Fibroblast of lung (primary cell): ENCODE measurements at places on chromosomes 13 and 19. TPM values are rescaled to one million over a fixed set of nuclear protein-coding genes. Genes with fewer than 3 reads are reported as not detected.

The MAST3 gene
- 2.3 and 4.1 TPM in 2 replicates for total RNA-seq

The ACER1 gene
- not detected in 2 replicates for total RNA-seq

The GDF15 gene
- 140 and 210 TPM in 2 replicates for total RNA-seq

The ZNF888 gene
- 2.6 and 4.3 TPM in 2 replicates for total RNA-seq

The RASL11A gene
- total RNA-seq: 73.5 and 82.2 TPM in 2 replicates
